Ecto neural progenitor cell (in vitro differentiated cells): ENCODE measurements at places on chromosomes 13 and 19.
A peak's percentile ranks its signal among the peaks of the same experiment; 100 is the strongest.

- DNase-seq, result no peak
These were observed 18.4 kb downstream of the GRTP1 start for GRCh38 chr13:113345486-113345885.

DNA sequence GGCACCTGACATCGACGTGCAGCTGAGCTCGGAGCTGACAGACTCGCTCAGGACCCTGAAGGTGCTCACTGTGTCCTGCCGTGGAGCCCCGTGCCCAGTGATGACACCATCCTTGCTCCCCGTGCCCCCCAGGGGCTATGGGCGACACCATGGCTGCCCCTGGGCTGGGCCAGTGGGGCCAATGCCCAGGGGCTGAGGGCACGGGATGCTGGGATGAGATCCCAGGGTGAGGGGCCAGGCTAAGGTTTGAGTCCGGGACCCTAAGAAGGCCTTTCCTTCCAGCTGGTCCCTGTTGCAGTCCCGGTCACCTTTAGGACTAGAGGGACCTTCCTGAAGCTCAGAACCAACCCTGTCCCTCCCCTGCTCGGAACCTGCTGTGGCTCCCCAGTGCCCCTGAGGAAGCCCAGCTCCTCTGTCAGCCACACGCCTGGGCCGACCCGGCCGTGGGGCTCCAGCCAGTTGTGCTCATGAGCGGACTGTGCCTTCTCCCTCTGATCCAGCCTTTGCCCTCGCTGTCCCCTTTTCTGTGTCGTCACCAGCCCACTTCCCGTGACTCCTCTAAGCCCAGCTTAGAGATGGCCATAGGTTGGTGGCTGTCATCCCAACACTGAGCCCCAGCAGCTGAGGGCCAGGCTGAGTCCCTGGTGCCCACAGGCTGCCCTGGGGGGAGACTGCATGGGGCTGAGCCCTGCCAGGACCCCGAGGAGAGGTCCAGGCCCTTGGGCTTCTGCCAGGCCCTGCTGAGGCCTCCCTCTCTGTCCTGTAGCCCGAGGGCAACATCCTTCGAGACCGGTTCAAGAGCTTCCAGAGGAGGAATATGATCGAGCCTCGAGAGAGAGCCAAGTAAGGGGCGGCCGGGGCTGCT, 10.6 kb downstream of the NOP53 start:
- DNase-seq, result no peak

GRCh38 chr13:21219036-21219381, 42.6 kb downstream of the MRPL57 start:
- no peak for DNase-seq

GRCh38 chr19:21566073-21566472, 60.7 kb downstream of the ZNF429 start:
- no peak for DNase-seq

DNA sequence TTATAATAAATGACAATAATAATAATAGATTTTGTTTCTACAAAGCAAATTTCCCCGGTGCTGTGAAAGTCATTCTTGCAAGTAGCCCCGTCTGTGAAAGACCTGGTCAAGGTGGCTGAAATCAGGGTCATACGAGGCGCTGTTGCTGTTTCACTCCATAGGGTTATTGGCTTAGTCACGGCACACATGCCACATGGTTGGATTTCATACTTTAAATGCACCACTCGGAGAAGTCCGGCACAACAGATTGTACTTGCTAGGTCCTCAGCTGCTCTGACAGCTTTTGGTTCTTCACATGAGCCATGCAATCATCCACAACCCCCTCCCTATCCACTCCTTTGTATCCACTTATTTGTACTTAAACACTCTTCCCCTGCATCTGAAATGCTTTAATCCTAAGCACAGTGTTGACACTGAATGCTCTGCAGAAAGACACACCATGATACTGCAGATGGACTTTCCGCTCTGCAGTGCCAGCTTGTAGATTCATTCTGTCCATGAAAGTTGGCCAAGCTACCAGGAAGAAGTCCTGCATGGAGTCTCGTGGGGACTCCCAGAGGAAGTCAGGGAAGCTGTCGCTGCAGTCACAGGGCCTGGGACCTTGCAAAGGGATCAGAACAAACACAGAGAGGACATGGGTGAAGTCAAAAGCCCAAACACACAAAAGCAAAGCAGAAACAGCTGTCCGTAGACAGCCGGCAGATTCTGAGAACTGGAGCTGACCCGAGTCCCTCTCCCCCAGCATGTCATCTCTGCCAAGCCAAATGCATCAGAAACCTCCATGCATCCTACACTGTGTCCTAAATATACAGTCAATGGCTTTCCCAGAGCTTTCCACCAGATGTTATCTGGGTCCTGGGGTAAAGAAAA, 124.6 kb downstream of the COL4A2 start:
- DNase-seq, result no peak

DNA sequence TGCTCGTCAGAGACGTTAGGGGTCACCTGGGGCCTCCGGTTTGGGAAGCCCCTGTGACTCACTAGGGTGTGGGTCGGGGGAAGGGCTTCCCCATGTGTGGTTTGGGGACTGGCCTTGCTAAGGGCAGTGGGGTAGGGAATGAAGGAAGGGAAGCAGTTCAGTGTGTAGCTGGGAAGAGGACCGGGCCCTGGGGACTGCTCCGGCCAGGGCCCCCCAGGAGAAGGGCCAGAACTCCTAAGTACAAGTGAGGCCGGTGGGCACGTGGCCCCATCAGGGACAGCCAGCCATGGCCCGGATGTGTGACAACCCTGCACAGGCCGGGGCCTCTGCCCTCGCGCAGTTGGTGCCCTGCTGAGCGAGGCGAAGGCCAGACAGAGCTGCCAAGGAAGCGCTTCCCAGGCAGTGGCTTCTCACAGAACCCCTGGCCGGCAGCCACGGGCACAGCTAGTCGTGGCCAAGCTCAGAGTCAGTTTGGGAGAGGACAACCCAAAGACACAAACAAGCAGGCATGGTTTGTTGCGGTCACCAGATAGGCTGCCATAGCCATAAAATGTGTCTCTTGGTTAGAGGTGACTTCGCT, 25.7 kb downstream of the TEX29 start:
- no peak for DNase-seq

GRCh38 chr13:74074723-74075122, 59.5 kb downstream of the KLF12 start:
- DNase-seq, result no peak

GRCh38 chr19:13334801-13335481, 171.3 kb downstream of the CACNA1A start:
- no peak for DNase-seq

DNA sequence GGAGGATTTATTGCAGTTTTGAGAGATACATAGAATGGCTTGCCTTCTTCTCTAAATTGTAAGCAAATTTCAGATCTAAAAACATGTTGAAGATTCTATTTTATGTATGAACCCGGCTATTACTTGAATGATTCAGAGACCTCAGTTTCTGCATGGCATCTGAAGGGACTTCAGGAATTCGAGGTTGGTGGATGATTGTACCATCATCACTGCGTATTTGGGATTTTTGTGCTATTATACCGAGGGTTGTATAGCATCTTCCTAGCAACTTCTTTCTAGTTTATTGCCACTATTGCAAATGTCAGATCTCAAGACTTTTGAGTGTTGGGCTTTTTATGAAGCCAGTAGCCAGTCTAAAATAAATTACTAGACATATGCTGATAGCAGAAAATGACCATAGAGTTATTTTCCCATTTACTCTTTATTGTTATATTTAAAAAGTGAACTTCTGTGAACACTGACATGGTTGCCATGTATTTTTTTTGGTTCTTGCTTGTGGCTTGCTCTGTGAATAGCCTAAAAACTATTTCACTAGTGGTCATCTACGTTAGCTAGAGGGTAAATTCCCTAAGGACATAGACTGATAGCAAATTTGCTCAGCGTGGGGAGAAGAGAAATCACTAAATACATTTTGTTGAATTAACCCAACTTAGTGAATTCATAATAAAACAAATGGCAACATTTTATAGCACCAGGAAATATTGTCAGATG, 70.6 kb upstream of the KLF12 start:
- no peak for DNase-seq

- DNase-seq, result no peak
These were observed 4.9 kb upstream of the TEX26 start for GRCh38 chr13:30927595-30927994.

- no peak for DNase-seq
These were observed 1.7 kb downstream of the SHANK1 start for GRCh38 chr19:50717891-50718254.

- DNase-seq, result no peak
These were observed 27.7 kb downstream of the CACNA1A start for GRCh38 chr19:13478576-13478975.

GRCh38 chr13:40665126-40666044, 1.1 kb downstream of the FOXO1 start:
- DNase-seq, result peak; percentile 72

- DNase-seq, result no peak
These were observed 11.9 kb downstream of the MRPS12 start for GRCh38 chr19:38942471-38943181.

DNA sequence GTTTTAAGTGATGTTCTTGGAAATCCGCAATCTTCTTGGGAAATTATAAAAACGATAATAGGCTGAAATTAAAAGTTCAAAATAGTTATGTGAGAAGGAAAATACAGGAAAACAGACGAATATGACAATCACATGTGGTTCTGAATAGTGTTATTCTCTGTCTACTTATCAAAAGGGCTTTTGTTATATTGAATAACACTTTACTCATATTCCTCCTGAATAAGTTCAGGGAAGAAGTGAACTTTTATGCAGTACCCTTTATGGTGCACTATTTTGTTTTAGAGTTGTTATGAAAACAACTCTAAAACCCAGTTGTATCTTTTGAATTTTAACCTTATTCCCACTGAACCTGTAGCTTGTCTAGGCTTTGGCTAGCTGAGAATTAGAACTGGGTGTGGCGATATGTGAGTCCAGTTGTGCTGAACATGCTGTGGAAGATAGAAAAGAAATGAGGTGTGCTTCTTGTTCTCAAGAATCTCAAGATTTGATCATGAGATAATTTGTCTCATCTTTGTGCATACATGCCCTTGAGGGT, 384.4 kb downstream of the LMO7 start:
- DNase-seq, result no peak

GRCh38 chr19:35779033-35779432, 3.7 kb downstream of the ARHGAP33 start:
- DNase-seq, result no peak

DNA sequence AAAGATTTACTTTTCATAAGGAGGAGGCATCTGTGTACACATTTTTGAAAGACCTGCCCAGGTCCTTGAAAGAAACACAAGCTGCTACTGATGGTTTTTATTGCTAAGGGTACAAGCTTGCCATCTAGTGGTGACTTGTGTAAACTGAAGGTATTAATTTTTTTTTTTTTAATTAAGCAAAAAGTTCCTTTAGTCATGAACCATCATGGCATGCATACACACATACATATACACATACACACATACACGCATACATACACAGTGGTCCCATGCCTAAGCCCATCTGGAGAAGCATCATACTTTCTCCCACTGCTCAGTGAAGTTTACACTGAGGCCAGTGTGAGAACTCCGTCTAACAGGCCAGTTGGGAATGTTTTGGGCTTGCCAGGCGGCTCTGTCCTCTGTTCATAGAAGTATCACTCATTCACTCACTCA, 312.5 kb downstream of the DCLK1 start:
- DNase-seq, result no peak

DNA sequence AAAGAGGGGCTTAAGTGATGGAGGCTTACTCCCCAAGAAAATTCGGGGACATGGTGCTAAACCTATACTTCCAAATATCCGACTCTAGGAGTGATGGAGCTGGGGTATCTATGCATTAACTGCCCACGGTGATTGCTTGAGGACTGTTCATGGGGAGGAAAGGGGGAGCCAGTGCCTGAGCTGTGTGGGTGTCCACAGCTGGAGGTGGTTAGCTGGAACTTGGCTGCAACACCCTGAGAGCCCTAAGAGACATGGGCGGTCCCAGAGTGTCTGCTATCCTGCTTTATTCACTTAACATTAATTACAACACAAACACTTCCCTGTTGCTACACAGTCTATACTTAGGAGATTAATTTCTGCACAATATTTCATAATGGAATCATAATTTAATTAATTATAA, 28.1 kb upstream of the POMP start:
- no peak for DNase-seq

- DNase-seq, result no peak
These were observed 39.4 kb downstream of the ZNF846 start for GRCh38 chr19:9729162-9729561.
